Fibroblast of lung (primary cell): ENCODE measurements at places on chromosomes 5 and 9. TPM values are rescaled to one million over a fixed set of nuclear protein-coding genes. Genes with fewer than 3 reads are reported as not detected.

- peaks cover 2% of the 10 kb centered on the region for H3K27me3 ChIP-seq
- no peaks in the 10 kb centered on the region for H3K36me3 ChIP-seq
- no peak overlapping the region for H3K4me3 ChIP-seq
- H3K27ac ChIP-seq: no peak overlapping the region
Observed at GRCh38 chr5:17492770-17493169, 5.3 kb upstream of the TAF11L2 start.

DNA sequence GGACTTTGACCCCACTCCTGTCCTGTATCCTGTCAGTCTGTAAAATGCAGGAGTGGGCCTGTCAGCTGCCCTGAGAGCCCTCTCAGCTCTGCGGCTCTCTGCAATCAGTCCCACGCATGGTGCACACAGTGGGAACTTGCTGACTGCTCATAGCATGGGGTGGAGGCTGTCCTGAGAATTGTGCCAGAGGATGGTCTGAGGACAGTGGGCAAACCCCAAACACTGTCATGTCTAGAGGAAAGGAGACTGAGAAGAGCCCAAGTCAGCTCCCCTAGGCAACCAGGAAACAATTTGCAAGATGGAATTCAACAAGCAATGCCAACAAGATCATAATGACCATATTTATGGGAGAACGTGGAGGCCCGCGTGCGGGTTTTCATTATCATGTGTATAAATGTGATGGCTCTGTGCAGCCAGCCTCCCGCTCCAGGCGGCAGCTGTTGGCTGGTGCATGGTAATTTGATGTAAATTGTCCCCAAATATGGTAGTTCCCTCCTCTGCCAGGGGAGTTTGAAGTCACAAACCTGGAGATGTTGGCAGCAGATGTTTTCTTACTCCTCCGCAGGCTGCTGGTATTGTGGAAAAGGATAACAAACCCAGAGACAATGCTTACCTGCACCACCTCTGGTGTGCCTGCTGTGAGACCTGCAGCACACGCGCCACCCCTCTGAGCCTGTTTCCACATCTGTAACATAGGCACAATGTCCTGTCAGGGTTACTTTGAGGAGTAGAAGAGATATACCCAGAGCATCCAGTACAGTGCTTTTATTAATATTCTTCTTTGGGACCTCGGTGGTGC is 39.8 kb upstream of the ALDH1B1 start:
- no peaks in the 10 kb centered on the region for H3K36me3 ChIP-seq
- DNase-seq: no peak
- no peaks in the 10 kb centered on the region for H3K4me1 ChIP-seq

GRCh38 chr5:152456815-152457443 is 51.9 kb upstream of the NMUR2 start:
- H3K36me3 ChIP-seq: no peaks in the 10 kb centered on the region
- no peak overlapping the region for H3K27ac ChIP-seq
- H3K27me3 ChIP-seq: no peaks in the 10 kb centered on the region
- no peak overlapping the region for H3K4me3 ChIP-seq
- no peak for DNase-seq

- no peaks in the 10 kb centered on the region for H3K36me3 ChIP-seq
- DNase-seq: no peak
- H3K27me3 ChIP-seq: no peaks in the 10 kb centered on the region
Observed at GRCh38 chr5:29378104-29378503, 1815.4 kb upstream of the CDH6 start.

Gene BSPRY
- not detected in 2 replicates for total RNA-seq

Gene GLRA1
- total RNA-seq: not detected in 2 replicates

Gene PCA3
- not detected in 2 replicates for total RNA-seq

Gene PHF24
- total RNA-seq: under 0.01 and 0.17 TPM in 2 replicates

Gene CYSTM1
- 18.7 and 24.3 TPM in 2 replicates for total RNA-seq

Gene AJM1
- total RNA-seq: 1.7 and 1.8 TPM in 2 replicates

Gene PCYOX1L
- total RNA-seq: 4.9 and 7.6 TPM in 2 replicates
